Activated naive CD4-positive, alpha-beta T cell treated with anti-CD3 and anti-CD28 coated beads, Interleukin-2, amount 50 U/mL, for 16 hours (primary cell): ENCODE measurements at places on chromosomes 7 and 10.

GRCh38 chr10:4074545-4075407 lies 289.8 kb upstream of the KLF6 start:
- DNase-seq = no peak

DNA sequence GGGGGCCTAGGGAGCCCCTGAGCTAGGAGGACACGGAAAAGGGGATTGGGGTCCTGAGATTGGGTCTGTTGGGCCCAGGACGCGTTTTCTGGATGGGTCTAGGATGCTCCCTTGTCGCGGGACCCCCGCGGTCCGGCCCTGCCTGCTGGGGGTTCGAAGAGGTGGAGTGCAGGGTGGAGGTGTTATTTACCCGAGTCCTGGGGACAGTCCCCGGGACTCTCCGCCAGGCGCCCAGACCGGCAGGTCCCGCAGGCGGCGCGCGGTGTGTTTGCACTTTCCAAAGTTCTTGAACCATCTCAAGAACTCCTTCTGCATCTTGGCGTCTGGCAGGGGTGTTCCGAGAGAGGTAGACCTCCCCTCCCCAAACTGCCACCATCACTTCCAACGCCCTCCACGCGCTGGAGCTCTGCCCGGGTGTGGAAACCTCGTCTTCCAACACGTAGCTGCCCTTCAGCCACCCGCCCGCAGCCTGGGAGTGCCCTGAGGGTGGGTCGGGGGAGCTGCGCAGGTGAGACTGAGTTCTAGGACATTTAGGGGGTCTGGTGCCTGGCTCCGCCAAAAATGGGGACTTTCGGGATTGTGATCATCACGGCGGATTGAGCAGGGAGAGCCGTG lies 569 bp downstream of the CAV1 start:
- DNase-seq = peak; percentile 24

GRCh38 chr10:127918572-127918971 lies 11.7 kb downstream of the PTPRE start:
- no peak for DNase-seq

DNA sequence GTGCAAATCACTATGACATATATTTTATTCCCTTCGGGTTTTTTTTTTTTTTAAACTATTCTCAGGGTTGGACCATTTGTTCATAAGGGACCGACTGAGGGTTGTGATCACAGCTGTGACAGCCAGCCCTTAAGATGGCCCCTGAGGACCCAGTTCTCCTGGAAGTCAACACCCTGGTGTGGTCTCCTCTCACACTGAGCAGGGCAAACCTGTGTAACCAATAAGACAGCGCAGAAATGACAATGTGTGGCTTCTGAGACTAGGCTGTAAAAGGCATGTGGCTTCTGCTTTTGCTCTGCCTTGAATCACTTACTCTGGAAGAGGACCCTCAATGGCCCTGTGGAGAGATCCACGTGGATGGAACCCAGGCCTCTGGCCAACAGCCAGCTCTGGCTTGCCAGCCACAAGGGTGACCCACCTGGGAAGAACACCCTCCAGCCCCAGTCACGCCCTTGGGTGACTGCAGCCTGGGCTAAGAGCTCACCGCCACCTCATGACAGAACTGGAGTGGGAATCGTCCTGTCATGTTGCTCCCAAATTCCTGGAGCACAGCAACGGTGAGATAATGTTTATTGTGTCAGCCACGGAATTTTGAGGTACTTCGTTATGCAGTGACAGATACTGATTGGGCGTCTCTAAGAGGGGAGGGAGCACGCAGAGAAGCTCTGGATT lies 127.1 kb downstream of the CLEC2L start:
- no peak for DNase-seq

- DNase-seq = no peak
These were observed 362.6 kb upstream of the MGMT start for GRCh38 chr10:129104266-129105045.

DNA sequence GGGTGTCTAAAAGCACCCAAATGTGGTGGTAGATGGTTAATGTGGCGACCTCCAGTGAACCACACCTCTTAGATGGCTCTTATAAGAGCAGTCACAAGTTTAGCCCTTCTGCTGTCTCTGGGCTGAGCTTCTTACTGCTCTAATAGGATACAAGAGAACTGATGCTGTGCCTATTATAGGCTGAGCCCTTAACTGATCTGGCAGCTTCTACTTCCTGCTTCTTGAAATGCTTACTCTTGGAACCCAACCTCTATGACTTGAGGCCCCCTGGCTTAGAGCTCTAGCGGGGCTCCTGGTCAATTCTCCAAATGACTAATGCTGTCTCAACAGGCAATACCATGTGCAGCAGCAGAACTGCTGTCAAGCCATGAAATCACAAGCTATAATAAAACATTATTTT lies 35.0 kb upstream of the LSM8 start:
- no peak for DNase-seq

DNA sequence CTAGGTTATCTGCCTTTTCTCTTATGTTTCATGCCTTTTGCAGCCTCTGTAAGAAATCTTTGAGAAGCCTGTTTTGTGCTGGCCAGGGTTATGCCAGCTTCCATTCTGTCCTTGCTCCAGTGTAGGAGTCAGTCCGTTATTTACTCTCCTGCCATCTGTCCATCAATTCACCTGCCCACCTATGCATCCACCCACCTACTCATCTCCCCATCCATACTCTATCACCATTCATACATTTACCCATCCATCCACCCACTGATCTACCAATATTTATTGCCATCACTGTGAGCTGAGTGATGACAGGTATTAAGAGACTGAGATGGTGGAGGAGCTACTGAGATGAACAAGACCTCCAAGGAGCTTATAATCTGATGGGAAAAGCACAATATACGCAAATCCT lies 12.7 kb upstream of the PPIF start:
- DNase-seq = no peak

DNA sequence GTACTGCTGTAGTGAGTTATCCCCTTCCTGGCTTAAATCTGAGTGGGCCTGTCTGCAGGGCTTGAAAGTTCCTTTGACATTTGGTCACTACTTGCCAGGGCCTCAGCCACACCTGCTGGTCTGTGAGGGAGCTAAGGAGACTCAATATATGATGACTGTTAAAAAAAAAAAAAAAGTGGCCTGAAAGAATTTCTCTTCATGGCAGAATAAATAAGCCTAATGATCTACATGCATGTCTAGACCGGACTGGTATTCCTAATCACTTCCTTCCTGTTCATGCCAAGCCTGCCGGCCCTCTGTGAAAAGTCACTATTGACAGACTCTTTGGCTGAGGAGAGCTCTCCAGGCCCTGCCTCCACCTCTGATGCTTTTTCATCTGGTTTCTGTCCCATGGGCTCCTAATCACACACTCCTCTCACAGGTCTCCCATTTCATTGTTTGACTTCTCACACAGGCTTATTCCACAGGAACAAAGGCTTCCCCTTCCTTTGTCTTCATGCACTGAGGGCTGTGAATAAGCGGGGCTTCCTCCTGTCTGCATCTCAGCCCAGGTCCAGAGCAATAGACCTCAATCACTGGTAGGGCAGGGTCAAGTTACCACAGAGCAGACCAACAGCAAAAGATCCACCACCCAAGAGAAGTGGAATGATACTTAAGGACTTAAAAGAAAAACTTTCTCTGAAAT lies 99.1 kb upstream of the SEC61G start:
- no peak for DNase-seq

DNA sequence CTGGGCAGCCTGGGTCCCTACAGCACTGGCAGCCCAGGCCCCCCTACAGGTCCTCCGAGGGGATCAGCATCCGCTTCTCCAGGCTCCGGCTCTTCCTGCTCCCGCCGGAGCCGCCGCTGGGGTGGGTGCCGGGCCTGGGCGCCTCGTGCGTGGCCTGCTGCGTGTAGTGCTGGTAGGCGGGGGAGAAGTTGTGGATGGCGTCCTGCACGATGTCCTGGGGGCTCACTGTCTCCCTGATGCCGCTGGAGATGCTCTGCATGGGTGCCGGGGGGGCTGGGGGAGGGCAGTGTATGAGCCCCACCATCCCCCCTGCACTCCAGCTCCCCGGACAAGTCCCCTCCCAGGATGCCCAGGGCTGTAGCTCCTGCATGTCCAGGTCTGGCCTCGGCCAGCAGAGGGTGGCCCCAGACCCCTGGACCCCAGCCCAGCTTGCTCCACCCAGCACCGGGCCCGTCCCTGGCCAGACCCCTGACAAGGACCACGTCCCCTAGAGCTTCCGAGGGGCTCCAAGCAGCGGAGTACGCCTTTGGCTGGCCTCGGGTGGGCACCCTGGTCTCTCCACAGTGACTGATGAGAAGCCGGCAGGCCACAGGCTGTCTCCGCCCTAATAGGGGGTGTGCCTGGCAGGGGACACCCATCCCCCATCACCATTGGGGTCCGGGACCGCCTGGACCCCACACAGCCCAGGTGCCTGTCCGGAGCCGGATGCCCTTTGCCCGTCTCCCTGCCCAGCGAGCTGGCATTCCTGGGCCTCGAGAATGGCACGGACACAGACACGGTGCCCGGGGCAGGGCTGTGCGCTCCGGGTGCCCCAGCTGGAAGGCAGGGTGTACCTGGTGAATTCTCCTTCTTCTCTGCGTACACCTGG lies 8.9 kb downstream of the TMEM184A start:
- DNase-seq = no peak

DNA sequence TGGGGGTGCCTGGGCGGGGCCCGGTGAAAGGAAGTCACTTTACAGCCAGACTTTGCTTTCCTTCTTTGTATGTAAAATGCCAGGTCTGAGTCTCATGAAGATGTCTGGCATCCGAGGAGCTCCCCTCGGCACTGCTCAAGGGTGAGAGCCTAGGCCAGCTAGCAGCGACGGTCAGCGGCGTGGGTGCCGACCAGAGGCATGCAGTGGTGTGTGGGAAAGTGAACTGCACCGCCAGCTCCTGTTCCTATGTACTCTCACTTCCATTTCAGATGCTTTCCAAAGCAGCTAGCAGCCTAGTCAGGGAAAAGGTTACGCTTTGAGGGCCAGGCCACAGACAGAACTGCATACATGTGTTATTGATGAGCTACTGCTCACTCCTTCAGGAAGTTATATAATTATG lies 172.8 kb downstream of the ZMYND11 start:
- no peak for DNase-seq

GRCh38 chr10:132036887-132037675 lies 28.7 kb upstream of the JAKMIP3 start:
- no peak for DNase-seq

DNA sequence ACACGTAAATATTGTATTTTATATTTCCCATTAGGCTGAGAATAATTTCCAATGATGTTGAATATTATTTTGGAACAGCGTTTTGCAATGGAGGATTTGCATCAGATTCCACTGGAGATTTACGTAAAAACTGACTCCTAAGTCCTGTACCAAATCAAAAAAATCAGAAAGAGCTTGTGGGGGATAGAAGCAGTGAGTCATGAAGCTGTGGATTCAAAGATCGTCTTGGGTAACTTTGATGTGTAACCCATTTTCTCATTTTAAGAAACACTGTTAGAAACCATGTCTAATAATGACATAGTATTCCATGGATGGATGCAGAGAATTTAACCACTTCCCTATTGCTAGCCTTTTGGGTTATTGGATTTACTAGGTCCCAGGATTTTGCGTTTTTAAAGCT lies 158.6 kb downstream of the INHBA start:
- DNase-seq = no peak

DNA sequence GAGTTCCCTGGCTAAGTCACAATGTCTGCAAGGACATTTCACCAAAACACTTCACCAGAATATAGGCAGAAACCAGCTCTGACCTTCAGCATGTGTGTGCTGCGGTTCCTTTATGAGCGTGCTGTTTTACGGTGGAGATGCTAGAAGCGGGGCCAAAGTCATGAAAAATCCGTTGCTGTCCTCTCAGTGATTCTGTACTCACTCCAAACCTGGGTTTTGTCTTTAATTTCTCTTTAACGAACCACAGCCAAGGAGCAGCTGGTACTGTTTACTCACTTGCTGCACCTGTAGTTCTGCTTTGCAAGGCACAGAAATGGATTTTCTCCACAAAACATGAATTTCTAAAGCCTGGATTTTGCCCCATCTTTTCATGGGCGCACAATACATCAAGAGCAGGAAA lies 639.9 kb downstream of the PHTF2 start:
- DNase-seq = no peak

- no peak for DNase-seq
These were observed 317.4 kb downstream of the BMPER start for GRCh38 chr7:34222722-34223121.

GRCh38 chr10:1677307-1677939 lies 59.9 kb downstream of the ADARB2 start:
- no peak for DNase-seq

GRCh38 chr10:15763006-15763405 lies 43.3 kb upstream of the ITGA8 start:
- no peak for DNase-seq

DNA sequence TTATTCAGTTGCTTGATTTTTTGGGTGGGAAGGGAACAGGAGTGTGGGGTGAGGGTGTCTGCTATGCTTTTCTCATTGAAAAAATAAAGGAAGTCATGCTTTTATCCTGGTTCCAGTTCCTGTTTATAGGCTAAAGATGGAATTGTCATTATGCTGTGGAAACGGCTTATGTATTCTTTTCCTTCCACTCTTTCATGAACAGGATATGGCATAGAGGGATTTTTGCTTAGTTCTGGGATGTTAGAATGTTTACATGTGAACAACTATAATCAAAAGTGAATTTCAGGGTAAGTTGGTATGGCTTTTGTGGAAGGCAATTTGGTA lies 35.9 kb upstream of the PTPN12 start:
- DNase-seq = no peak

DNA sequence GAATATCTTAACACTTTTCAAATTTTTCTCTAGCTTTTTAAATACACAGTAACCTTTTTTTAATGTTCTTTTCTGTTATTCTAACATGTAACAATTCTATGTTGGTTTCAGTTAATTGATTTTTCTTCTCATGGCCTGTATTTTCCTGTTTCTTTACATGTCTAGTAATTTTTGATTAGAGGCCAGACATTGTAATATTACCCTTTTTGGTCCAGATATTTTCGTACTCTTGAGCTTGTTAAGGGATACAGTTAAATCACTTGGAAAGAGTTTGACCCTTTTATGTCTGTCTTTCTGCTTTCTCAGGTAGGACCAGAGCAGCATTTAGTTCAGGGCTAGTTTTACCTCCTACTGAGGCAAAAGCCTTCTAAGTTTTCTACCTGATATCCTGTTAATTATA lies 45.0 kb downstream of the BICC1 start:
- no peak for DNase-seq

GRCh38 chr7:121313793-121314676 lies 14.8 kb upstream of the WNT16 start:
- no peak for DNase-seq

DNA sequence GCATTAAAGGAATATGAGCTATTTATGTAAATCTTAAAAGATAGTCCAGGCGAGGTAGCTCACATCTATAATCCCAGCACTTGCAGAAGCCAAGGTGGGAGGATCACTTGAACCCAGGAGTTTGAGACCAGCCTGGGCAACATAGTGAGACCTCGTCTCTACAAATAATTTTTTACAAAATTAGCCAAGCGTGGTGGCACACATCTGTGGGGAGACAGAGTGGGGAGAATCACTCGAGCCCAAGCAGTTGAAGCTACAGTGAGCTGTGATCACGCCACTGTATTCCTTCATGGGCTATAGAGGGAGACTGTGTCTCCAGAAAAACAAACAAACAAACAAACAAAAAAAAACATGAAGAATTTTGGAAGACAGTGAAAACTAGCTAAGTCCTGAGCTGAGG lies 28.4 kb downstream of the HERC4 start:
- no peak for DNase-seq
